ENCODE measurements at places on chromosomes 2 and 18.
A peak's percentile ranks its signal among the peaks of the same experiment; 100 is the strongest.

GRCh38 chr2:220335591-220335915, 708.1 kb downstream of the SLC4A3 start:
- no peak for DNase-seq

GRCh38 chr18:2540575-2540974, 30.7 kb downstream of the METTL4 start:
- no peak for DNase-seq

DNA sequence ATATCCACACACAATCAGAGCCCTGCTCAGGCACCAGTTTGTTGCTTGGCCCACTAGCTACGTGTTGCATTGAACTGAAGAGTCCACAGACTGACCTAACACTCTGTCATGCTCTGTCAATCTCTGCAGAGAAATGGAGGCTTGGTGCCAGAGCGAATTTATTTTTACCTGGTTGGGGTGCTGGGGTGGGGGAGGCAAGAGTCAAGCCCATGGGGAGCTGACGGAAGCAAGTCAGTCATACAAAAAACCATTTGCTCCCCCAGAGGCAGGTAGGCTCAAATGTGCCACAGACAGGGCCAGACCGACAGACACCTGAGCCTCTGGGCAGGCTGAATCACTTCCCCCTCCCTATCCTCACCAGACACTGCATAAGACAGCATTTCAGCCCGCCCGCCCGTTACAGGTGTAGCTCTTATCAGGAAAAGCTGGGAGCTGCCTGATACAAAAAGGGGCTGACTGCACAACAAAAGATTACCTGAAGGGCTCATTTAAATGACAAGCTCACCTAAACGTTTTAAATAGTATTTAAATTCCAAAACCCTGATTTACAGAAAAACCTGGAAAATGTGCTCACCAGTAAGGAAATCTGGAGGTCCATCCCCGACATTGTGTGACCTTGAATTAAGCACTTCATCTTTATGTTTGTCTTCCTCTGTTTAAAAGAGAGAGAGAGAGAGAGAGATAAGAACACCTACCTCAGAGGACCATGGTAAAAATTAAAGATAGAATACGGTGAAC, 2.1 kb upstream of the PCBP1 start:
- DNase-seq = no peak

- no peak for DNase-seq
Measured at GRCh38 chr2:177972782-177973181, 99.8 kb downstream of the PDE11A start.

- no peak for DNase-seq
Measured at GRCh38 chr18:41922841-41923240, 32.2 kb upstream of the PIK3C3 start.

GRCh38 chr2:133508546-133509165, 59.6 kb downstream of the NCKAP5 start:
- DNase-seq = no peak

DNA sequence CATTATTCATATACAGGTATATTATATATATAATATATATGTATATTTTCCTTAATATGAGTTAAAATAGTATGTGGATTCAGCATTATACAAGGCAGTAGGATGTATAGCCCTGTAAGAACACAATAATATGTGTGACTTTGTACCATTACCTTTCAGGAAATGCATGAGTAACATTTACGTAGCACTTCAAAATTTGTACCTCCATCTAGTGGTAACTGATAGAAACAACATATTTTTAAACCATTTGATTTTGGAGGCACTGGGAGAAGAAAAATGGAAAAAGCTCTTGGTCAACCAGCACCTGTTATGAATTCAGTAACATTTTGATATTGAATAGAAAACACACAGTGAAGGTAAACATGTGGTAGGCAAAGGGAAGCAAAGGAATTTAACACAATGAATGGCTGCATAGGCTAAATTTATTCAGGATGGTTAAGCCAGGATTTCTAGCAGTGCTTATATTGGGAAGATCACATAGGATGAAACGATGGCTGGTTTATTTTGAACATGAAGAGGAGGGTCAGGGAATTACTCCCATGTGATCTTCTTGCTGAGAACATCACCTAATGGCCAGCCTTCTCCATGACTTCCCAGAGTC, 565.5 kb downstream of the CCDC85A start:
- DNase-seq = peak; percentile 19

DNA sequence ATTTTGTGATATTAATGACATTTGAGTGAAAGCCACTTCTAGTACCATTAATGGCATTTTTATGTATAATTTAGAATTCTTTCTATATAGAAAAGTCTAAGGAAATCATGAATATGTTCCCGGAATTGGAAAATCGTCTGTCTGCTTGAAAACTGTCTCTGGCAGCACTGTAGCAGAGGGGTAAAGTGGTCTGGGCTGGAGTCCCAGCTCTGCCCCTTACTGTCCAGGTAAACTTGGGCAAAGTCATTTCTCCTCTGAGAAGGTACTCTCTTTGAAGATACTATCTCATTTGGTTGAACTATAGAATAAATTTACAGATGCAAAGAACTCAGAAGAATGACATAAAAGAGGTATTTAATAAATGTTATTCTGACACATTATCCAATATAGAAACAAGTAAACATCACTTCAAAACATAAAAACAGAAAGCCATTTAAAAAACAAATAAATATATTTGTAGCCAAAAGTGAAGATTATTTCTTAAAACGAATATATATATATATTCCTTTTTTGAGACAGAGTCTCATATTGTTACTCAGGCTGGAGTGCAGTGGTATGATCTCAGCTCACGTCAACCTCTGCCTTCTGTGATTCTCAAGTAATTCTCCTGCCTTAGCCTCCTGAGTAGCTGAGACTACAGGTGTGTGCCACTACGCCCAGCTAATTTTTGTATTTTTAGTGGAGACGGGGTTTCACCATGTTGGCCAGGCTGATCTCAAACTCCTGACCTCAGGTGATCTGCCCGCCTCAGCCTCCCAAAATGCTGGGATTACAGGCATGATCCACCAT, 149.8 kb upstream of the ITGA4 start:
- no peak for DNase-seq

GRCh38 chr2:218209078-218209477, 7.9 kb upstream of the ARPC2 start:
- DNase-seq = no peak

DNA sequence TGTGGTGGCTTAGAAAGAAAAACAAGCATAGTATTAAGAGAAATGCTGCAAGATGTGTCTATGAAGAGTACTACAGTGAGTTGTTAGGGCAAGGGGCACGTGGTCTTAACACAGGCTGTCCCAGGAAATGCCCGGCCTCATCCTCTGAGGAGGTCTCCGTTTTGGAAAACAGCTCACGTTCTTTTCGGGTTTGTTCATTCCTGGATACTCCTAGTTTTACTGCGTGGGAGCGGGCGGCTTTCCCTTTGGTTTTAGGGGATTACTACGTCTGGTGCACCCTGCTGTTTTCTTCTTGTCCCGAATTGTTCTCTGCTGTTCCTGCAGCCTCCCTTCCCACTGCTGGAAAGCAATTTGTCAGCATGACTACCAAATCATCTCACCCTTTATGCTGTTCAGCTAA, 55.5 kb upstream of the RAB6D start:
- DNase-seq = no peak

GRCh38 chr2:153858250-153858649, 13.5 kb upstream of the GALNT13 start:
- DNase-seq = no peak

GRCh38 chr2:169965495-169965894, 138.2 kb downstream of the UBR3 start:
- DNase-seq = no peak

DNA sequence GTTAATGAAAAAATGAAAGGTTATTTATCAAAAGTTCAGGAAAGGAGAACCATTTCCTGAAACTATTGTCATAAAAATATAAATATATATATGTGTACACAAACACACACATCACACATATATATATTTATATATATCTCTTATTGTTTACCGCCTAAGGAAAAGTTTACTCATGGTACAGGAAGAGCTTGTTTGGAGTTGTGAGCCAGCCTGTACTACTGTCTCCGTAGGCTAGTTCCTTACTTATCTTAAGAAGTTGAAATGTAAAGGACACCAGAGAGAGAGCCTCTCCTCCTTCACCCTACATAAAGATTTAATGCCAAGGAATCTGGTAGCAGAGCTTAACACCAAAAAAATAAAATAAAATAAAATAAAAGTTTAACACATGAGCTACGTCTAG, 19.6 kb downstream of the DSC1 start:
- no peak for DNase-seq

DNA sequence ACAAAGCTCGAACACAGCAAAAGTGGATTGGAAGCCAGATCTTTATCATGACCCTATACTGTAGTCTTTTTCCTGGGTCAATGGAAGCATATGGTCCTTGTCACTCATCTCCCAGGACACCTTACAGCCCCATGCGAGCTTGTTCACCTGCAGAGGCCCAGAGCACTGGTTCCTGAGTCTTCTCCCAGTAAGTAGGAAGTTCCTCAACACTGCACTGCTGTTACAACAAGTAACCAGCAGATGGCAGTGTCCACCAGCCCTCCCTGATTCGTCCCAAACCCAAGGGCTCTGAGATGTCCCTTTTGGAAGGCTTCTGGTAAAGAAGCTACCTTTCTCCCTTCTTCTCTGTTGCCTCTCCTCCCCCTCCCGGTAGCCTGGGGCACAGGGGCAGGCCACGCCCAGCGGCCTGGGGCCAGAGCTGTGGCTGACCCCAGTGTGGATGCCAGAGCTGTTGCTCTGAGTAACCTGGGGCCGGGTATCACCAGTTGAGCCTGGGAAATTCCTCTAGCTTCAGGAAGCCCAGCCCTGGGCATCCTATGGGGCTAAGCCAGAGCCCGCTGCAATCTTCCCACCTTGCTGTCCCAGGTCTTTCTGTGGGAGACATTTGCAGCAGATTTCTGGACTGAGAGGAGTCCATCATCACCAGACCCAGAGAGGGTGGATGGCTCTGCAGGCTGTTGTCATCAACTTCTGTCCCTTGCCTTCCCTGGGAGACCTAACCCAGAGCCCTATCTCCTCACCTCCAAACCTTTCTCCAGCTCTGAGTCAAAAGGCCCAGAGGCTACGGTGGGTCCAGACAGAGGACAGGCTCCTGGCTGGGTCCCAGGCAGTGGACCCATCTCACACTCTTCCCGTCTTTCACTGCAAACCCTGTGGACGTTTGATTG, 5.3 kb upstream of the GDF7 start:
- peak; percentile 52 for DNase-seq

GRCh38 chr18:21230436-21230835, 11.6 kb upstream of the GREB1L start:
- DNase-seq = no peak

All from GM04504 (cell line).